ENCODE measurements at places on chromosomes 16 and 17. TPM values are rescaled to one million over a fixed set of nuclear protein-coding genes. Genes with fewer than 3 reads are reported as not detected.

Gene KRT33A
- polyA plus RNA-seq: not detected

Gene ANKFN1
- 0.41 TPM for polyA plus RNA-seq

Gene RAMP2
- polyA plus RNA-seq: 64.8 TPM

Gene PER1
- 34.2 TPM for polyA plus RNA-seq

Gene FUS
- polyA plus RNA-seq: 418 TPM

Measured in brain (organoid and tissue), 16 donors.